Endodermal cell (in vitro differentiated cells): ENCODE measurements at places on chromosomes 7 and 10. TPM values are rescaled to one million over a fixed set of nuclear protein-coding genes. Genes with fewer than 3 reads are reported as not detected.

GRCh38 chr7:43593010-43593409 is 10.1 kb downstream of the STK17A start:
- H3K36me3 ChIP-seq, result peaks cover 13% of the 10 kb centered on the region
- H3K27ac ChIP-seq, result no peak overlapping the region
- no peak overlapping the region for H3K4me3 ChIP-seq
- DNase-seq, result no peak
- no peaks in the 10 kb centered on the region for H3K4me1 ChIP-seq

GPR15LG gene
- total RNA-seq, result not detected in 3 replicates

WNT16 gene
- 0.57 and 0.88 TPM in 2 replicates for total RNA-seq

GRCh38 chr10:131742500-131742951 is 158.3 kb upstream of the PPP2R2D start:
- H3K27me3 ChIP-seq, result no peaks in the 10 kb centered on the region
- no peak overlapping the region for H3K27ac ChIP-seq
- H3K4me1 ChIP-seq, result no peaks in the 10 kb centered on the region
- peak; percentile 35 for DNase-seq
- H3K36me3 ChIP-seq, result no peaks in the 10 kb centered on the region
- no peak overlapping the region for H3K4me3 ChIP-seq

GRCh38 chr7:130127821-130128317 is 57.5 kb downstream of the KLHDC10 start:
- H3K4me3 ChIP-seq, result no peak overlapping the region
- H3K27me3 ChIP-seq, result no peaks in the 10 kb centered on the region
- no peak overlapping the region for H3K27ac ChIP-seq
- no peak for DNase-seq
- peaks cover 58% of the 10 kb centered on the region for H3K36me3 ChIP-seq
- no peaks in the 10 kb centered on the region for H3K4me1 ChIP-seq

ENO4 gene
- total RNA-seq, result 1.4 and 2.2 TPM in 2 replicates

DNA sequence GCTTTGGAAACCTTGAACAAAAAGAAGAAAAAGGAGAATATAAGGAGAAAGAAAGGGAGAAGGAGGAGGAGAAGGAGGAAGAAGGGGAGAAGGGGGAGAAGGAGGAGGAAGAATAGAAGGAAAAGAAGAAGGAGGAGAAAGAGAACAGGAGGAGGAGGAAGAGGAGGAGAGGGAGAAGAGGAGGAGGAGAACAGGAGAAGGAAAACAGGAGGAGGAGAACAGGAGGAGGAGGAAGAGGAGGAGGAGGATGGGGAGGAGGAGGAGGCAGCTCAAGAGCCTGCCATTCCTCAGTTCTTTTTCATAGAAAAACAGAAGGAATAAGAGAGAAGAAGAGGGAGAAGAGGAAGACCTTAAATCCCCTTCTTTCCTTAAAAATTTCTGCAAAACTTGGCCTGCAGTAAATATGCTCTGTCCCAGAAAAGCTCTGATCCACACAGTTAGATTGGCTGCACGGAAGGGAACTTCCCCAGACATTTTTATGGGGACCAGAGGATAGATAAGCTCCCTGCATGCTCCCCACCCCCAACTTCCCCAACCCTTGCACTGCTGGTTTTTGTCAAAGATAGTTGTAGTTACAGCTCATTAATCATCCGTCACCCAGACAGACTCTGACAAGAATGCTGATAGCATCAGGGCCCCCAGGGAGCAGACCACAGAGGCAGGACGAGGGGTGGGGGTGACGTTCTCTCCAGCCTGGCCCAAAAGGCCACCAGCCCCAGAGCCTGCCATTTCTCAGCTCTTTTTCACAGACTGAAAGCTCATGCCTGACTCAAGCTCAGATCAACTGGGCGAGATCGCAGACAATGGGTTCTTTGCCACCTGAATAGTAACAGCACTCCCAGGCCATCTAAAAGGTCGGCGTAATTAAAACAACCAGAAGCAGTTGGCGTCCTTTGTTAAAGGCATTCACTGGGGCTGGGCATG is 34.5 kb upstream of the LYZL1 start:
- peak overlapping the region; percentile 69 for H3K27ac ChIP-seq
- peak; percentile 81 for DNase-seq
- H3K27me3 ChIP-seq, result no peaks in the 10 kb centered on the region
- no peak overlapping the region for H3K4me3 ChIP-seq
- H3K36me3 ChIP-seq, result no peaks in the 10 kb centered on the region

DNA sequence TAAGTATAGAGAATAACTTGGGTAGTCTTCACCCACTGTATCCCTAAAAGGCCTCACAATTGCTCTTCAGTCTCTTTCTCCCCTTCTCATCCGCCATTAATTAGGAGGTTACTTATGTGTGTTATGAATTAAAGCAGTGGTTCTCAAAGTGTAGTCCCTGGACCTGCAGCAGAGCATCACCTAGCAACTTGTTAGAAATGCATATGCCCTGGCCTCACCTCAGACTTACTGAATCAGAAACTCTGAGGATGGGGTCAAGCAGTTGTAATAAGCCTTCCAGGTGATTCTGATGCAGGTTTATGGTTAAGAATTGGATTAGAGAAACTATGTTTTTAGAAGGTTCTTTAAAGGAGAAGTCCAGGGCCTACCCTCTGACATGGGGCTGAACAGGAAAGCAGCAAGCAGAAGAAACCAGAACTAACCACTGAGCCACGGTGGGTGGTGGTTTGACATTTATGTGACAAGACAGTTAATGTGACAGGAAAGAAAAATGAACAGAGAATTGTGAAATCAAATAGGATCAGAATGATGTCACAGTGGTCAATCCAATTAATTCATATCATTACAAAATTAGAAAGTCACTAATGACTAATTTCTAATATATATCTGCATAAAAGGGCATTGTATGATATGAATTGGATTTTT is 37.6 kb downstream of the ENTPD1 start:
- no peaks in the 10 kb centered on the region for H3K36me3 ChIP-seq
- H3K4me1 ChIP-seq, result peaks cover 6% of the 10 kb centered on the region
- H3K4me3 ChIP-seq, result no peak overlapping the region
- H3K27ac ChIP-seq, result no peak overlapping the region
